B cell (primary cell): ENCODE measurements at places on chromosomes 1 and 21. TPM values are rescaled to one million over a fixed set of nuclear protein-coding genes. Genes with fewer than 3 reads are reported as not detected.

The SPRR4 gene
- not detected in 2 replicates for polyA plus RNA-seq

The NFASC gene
- 0.01 and 0.06 TPM in 2 replicates for polyA plus RNA-seq

The KIF26B gene
- polyA plus RNA-seq, result not detected in 2 replicates

The SLAMF6 gene
- 50.5 and 79.6 TPM in 2 replicates for polyA plus RNA-seq

The FAM163A gene
- polyA plus RNA-seq, result not detected in 2 replicates

The DCST1 gene
- polyA plus RNA-seq, result 0.22 and 0.52 TPM in 2 replicates

The RAB25 gene
- 0.81 and 2.2 TPM in 2 replicates for polyA plus RNA-seq

DNA sequence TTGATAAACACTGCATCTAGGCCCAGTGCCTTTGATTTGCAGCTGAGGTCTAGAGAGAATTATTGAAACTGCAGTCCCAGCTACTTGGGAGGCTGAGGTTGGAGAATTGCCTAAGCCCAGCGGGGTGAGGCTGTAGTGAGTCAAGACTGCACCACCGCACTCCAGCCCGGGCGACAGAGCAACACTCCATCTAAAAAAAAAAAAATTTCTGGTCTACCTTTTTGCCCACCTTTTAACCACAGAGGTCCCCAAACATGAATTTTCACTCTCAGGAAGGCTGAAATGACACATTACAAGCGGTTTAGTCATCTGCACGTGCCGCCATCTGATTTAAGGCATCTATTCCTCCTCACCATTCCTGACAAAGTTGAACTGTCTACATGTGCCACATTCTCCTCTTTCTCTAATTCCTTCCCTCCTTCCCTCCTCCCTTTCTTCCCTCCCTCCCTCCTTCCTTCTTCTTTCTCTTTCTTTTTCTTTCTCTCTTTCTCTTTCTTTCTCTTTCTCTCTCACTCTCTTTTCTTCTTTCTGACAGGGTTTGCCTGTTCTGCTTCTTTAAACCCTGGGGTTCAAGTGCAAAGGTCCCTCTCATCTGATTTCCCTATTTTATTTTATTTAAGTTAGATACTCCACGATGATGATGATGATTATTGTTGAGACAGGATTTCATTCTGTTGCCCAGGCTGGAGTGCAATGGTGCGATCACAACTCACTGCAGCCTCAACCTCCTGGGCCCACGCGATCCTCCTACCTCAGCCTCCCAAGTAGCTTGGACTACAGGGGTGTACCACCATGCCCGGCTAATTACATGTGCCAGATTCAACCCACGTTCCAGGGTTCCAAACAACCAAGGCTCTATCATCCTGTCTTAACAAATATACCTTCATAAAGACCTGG lies 3.0 kb upstream of the SOD1 start:
- DNase-seq, result no peak

- no peak for DNase-seq
Measured at GRCh38 chr21:36347962-36348328, 27.9 kb downstream of the MORC3 start.

GRCh38 chr1:245416781-245417180 lies 262.0 kb downstream of the KIF26B start:
- no peak for DNase-seq

DNA sequence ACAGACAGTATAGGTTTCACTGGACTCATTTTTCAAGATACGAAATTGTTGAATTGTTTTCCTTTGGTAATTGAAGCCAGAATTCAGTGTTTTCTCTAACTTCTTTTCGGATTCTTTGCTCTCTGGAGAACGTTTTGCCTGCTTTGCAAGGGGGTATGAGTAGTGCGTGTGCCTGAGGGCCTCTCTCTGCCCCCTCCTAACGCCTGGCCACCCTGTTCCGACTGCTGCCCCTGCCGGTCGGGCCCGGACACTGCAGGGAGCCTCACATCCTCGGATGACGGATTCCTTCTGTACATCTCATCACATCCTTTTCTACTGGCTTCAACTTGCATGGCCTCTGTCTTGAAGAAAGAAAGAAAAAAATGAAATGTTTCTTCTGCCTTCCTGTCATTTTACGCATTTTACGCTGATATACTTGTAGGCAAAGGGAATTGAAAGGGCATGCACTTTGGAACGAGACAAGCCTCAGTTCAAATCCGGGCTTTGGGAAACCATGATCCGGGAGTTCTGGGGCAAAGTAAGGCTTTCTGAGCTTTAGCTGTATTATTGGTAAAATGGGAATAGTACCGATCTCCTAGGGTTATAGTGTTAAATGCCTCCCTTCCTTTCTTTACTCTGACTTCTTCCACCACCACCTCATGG lies 65.1 kb downstream of the DISC1 start:
- DNase-seq, result no peak

GRCh38 chr1:232263452-232263851 lies 366.5 kb downstream of the SIPA1L2 start:
- DNase-seq, result no peak

- DNase-seq, result no peak
Measured at GRCh38 chr1:35490250-35490649, 67.0 kb downstream of the KIAA0319L start.

DNA sequence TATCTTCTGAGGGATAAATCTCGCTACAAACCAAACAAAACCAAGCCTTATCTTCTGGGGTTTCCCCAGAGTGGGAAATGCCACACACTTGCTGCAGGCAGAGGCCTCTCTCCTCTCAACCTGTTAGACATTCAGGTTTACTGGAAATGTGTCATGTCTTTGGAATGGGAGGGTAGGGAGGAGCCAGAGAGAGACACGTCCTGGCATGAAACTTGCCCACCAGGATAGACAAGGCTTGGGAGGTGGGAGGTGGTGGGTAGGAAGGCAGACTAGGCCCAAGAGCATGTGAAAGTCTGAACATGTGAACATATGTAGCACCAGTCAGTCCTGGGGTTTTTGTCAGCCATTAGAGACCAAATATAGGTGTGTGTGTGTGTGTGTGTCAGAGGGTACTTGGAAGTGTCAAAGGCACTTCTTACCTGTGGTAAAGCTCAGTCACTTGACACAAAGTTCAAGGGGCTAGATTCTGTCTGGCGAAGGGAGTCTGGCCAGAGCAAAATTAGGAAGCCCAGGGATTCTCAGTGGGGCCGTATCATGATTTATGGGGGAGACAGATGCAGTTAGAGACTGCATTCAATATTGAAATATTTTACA lies 32.4 kb upstream of the PIGC start:
- no peak for DNase-seq

DNA sequence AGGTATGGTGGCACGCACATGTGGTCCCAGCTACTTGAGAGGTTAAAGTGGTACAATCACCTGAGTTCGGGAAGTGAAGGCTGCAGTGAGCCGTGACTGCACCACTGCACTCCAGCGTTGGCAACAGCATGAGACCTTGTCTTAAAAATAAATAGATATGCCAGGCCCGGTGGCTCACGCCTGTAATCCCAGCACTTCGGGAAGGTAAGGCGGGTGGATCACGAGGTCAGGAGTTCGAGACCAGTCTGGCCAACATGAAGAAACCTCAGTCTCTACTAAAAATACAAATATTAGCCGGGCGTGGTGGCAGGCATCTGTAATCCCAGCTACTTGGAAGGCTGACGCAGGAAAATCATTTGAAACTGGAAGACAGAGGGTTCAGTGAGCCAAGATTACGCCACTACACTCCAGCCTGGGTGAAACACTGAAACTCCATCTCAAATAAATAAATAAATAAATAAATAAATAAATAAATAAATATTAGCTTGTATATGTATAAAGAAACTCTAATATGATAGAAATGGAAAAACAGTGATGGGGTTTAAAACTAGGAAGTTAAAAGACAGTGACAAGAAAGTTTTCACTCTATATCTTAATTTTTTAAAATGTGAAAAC lies 18.8 kb downstream of the GATAD2B start:
- no peak for DNase-seq

- DNase-seq, result no peak
Measured at GRCh38 chr1:107662971-107663370, 302.0 kb downstream of the VAV3 start.
